Gastrocnemius medialis (tissue), 4 donors: ENCODE measurements at places on chromosomes 7 and 10. TPM values are rescaled to one million over a fixed set of nuclear protein-coding genes. Genes with fewer than 3 reads are reported as not detected.

DNA sequence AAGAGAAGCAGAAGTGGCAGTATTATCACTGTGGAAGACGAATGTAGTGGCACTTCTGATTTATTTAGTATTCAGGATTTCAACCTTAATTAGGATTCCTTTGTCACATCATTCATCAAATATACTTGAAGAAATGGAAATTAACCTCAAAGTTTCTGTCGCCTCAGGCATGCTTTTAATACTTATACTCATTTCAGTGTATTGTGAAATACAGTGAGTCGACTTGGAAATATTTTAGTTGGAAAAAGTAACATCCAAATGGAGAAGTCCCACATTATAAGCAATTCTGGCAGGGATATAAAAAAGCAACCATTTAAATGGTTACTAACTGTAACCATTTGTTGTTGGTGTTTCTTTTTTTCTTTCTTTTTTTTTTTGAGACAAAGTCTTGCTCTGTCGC lies 648.8 kb downstream of the ARL4A start:
- no peaks in the 10 kb centered on the region for H3K27me3 ChIP-seq
- no peaks in the 10 kb centered on the region for H3K36me3 ChIP-seq
- DNase-seq, result no peak
- H3K4me1 ChIP-seq, result no peaks in the 10 kb centered on the region

DNA sequence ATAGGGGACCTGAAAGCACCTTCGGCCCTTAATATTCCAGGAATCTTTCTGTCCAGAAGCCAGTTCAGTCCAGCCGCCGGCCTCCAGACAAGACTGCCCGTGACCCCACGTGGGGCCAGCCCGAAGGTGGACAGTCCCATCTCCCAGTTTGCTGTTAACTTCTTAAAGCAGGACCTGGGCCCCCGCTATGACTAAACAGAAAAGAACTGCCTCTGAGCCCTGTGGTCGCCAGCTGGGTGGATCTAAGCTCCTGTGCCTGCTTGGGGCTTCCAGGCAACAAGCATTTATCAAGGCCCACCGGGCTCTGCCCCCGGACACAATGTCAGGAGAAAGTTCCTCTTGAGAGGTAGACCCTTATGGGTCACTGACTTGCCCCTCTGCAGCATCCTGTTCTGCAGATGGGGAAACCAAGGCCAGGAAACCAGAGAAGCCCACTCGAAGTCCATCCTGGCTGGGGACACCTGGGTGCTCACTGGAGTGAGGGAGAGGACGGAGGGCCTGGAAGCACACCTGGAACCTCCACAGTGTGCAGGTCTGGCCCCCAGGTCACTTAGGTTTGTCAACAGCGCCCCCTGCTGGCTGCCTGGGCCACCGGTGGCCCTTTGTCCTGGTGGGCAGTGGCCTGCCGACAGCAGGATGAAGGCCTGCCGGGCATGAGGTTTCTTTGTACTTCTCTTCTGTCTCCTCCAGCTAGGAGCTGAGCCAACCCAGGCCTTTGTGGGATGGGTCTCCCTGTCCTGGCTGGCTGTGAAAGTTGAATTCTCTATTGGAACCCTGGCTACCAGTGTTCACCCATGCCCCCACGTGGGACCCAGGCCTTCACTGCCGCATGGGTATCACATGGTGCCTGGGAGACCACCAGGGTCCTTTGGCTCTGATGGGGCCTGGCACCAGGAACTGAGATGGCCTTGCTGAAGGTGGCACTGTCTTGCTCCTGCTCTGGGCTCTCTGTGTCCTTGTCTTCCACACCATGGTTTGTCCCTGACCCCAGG lies 128.0 kb downstream of the ZMIZ1 start:
- peaks cover 22% of the 10 kb centered on the region for H3K4me1 ChIP-seq
- no peak overlapping the region for H3K27ac ChIP-seq
- H3K4me3 ChIP-seq, result no peak overlapping the region
- no peaks in the 10 kb centered on the region for H3K36me3 ChIP-seq
- peak; percentile 57 for DNase-seq

- no peaks in the 10 kb centered on the region for H3K36me3 ChIP-seq
- no peak overlapping the region for H3K27ac ChIP-seq
- H3K4me1 ChIP-seq, result no peaks in the 10 kb centered on the region
- no peak for DNase-seq
- no peak overlapping the region for H3K4me3 ChIP-seq
Measured at GRCh38 chr7:138945154-138945553, 36.0 kb downstream of the KIAA1549 start.

- DNase-seq, result no peak
- no peaks in the 10 kb centered on the region for H3K27me3 ChIP-seq
- H3K27ac ChIP-seq, result no peak overlapping the region
- no peaks in the 10 kb centered on the region for H3K4me1 ChIP-seq
- H3K4me3 ChIP-seq, result no peak overlapping the region
Measured at GRCh38 chr10:132355297-132355696, 23.3 kb downstream of the LRRC27 start.

DNA sequence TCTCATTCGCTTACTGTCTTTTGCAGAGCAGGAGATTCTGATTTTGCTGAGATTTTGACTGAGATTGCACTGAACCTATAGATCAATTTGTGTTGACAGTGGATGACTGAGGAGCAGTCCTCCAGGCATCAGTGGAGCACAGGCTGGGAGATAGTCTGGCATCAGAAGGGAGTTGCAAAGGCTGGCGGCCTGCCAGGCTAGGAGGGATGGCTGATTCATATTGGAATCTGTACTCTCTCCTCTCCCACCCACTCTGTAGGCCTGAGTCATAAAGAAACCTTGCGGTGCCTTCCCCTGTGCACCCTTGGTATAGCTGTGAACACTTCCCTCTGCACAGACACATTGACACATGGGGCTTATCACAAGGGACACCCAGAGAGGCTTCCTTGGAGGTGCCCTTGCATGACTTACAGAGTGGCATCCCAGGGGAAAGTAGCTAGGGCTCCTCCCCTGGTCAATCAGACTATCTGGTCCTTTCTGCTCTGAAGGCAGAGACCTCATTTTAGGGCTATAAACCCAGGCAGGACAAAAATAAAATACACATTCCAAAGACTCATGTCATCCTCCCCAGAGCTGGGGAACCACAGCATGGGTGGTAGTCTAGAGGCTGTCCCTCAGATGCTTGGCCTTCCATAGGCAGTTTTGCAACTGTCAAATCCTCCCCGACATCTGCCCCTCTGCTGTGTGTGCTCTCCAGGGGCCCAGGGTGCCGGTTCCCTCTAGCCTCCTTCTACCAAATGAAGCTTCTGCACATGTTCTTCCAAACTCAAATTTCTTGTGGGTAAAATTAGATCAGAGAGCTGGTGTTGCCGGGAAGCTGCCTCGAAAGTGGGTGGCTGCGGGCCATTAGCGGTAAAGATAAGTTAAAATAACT lies 37.4 kb upstream of the EEPD1 start:
- no peaks in the 10 kb centered on the region for H3K27me3 ChIP-seq
- peaks cover 52% of the 10 kb centered on the region for H3K4me1 ChIP-seq
- peak; percentile 48 for DNase-seq
- H3K36me3 ChIP-seq, result no peaks in the 10 kb centered on the region
- H3K4me3 ChIP-seq, result no peak overlapping the region

DNA sequence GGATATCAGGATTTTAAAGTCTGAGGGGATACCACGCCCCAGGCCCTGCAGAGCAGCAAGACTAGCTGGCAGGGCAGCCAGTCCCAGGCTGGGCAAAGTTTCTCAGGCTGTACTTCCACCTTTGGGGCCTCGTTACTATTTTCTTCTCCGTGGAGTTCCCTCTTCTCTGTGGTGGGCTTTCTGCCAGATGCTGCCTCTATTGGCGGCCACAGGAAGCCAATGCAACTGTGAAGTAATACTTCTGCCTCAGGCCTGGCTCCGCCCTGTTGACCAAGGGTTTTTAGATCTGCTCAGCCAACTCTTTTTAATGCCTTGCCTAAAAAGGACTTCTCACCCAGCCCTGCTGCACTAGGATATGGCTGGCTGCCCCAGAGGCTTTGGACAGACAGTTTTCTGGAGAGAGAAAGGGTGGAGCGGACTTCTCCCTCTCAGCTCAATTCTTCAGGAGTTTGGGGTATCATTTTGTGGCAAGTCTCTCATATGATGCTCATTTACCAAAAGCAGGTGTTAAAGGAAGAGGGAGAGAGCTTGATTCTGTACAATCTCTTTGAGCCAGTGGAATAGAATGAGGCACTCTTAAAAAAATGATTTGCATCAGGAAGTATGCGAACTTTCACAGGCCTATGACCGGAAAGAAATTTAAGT lies 67.4 kb downstream of the HHEX start:
- DNase-seq, result peak; percentile 66
- no peak overlapping the region for H3K4me3 ChIP-seq
- H3K27ac ChIP-seq, result peak overlapping the region; percentile 60
- no peaks in the 10 kb centered on the region for H3K27me3 ChIP-seq

DNA sequence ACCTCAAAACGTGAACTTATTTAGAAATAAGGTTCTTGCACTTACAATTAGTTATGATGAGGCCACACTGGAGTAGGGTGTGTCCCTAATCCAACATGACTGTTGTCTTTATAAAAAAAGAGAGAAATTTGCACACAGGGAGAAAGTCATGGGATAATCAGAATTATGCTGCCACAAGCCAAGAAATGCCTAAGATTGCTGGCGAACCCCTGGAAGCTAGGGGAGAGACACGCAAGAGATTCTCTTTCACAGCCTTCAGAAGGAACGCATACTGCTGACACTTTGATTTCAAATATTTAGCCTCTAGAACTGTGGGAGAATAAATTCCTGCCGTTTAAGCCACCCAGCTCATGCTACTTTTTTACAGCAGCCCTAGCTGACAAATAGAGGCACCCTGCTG lies 138.3 kb downstream of the CCDC71L start:
- no peaks in the 10 kb centered on the region for H3K27me3 ChIP-seq
- no peak overlapping the region for H3K27ac ChIP-seq
- H3K4me1 ChIP-seq, result no peaks in the 10 kb centered on the region
- H3K4me3 ChIP-seq, result no peak overlapping the region

- DNase-seq, result no peak
- H3K36me3 ChIP-seq, result no peaks in the 10 kb centered on the region
- no peak overlapping the region for H3K27ac ChIP-seq
- H3K27me3 ChIP-seq, result no peaks in the 10 kb centered on the region
- no peaks in the 10 kb centered on the region for H3K4me1 ChIP-seq
Measured at GRCh38 chr7:92681633-92682032, 91.4 kb upstream of the FAM133B start.

DNA sequence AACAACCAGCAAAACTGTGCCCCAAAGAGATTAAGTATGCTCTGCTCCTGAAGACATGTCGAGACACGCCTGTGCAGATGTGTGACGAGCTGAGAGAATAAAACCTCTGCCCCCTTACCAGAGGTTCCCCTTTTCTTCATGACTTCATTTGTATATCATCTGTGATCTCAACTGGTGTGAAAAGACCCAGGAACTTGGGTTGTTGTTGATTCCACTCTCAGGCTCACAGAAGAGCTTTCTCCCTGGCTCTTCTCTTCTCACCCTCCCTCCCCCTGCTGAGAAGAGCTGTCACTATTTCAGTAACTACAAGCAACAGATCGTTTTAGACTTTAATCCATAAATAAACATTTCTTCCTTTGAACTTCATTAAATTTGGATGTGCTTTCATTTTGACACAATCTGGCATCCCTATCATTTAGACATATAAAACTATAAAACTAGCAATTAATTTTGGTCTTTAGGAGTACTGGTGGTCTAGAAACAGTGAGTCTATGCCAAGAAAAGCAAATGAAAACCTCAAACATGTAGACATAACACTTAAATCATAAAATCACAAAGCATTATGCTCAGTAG lies 179.3 kb upstream of the FZD8 start:
- H3K4me1 ChIP-seq, result no peaks in the 10 kb centered on the region
- no peaks in the 10 kb centered on the region for H3K27me3 ChIP-seq
- DNase-seq, result no peak
- H3K27ac ChIP-seq, result no peak overlapping the region
- no peaks in the 10 kb centered on the region for H3K36me3 ChIP-seq

DNA sequence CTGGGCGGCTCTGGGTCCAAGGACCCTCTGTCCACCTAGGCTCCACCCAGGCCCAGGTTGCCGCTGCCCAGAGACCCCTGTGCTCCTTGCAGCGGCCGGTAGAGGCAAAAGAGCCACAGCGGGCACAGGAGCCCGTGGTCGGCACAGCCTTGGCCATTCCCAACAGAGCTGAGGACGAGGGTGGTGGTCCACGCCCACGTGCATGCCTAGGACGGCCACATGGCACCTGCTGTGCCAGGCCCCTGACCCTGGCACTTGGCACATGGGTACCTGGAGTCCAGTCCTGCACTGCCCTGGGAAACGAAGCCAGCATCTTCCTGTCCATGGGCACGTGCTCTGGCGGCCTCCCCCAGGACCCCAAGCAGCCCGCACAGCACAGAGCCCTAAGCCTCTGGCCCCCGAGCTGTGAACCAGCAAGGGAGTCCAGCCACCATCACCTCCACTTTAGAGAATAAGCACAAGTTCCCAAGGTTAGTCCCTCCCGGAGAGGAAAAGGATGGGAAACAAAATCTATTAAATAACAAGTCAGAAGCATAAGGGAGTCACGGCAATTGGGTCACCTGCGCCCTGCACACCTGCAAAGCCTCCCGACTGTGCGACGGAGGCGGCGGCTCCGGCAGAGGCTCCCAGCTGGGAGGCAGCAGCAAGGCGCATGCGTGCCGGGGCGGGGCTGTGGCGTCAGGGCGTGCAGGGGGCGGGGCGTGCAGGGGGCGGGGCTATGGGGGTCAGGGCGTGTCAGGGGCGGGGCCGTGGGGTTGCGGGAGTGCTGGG lies 59.1 kb downstream of the STK32C start:
- H3K27me3 ChIP-seq, result no peaks in the 10 kb centered on the region
- peak overlapping the region; percentile 47 for H3K4me3 ChIP-seq
- H3K4me1 ChIP-seq, result no peaks in the 10 kb centered on the region
- no peak for DNase-seq
- H3K36me3 ChIP-seq, result no peaks in the 10 kb centered on the region

DNA sequence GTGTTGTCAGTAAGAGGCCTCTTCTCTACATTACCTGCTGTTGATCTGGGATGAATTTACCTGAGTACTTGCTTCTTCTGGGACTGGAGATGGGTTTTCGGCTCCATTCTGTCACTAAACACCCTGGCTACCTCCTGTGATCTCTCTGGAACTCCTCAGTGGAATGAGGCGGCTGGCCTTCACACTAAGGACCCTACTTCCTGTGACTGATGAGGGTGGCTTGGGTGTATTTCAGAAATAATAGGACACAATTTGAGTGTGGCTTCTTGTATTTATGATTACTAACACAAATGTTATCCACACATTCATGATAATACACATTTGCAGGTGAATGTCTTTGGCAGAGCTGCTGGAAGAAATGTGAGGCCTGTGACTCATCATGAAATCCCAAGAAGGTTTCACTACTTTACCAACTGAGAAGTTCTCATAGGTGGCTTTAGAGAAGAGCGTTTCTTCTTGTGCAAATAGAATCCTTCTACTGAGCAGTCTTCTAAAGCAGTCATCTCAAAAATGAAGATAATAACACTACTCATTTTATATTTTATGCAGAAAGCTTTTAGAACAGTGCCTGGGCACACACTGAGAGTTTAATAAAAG lies 21.3 kb upstream of the EVX1 start:
- H3K27ac ChIP-seq, result no peak overlapping the region
- no peaks in the 10 kb centered on the region for H3K36me3 ChIP-seq
- peaks cover 8% of the 10 kb centered on the region for H3K4me1 ChIP-seq
- DNase-seq, result no peak
- H3K27me3 ChIP-seq, result peaks cover 38% of the 10 kb centered on the region
- H3K4me3 ChIP-seq, result no peak overlapping the region

- H3K4me3 ChIP-seq, result no peak overlapping the region
- H3K27ac ChIP-seq, result no peak overlapping the region
- no peaks in the 10 kb centered on the region for H3K27me3 ChIP-seq
- DNase-seq, result no peak
Measured at GRCh38 chr10:106682175-106682574, 482.3 kb downstream of the SORCS1 start.

ZNF862 gene
- total RNA-seq, result 2.9 TPM

SNX10 gene
- not detected for total RNA-seq

C10orf90 gene
- total RNA-seq, result not detected

GIMAP2 gene
- 2.2 TPM for total RNA-seq

ASZ1 gene
- not detected for total RNA-seq

RADIL gene
- total RNA-seq, result 7.3 TPM

RAMP3 gene
- 27.4 TPM for total RNA-seq

IFIT1 gene
- 3.2 TPM for total RNA-seq

AGBL3 gene
- 1.0 TPM for total RNA-seq

HTRA1 gene
- 15.1 TPM for total RNA-seq
